ENCODE measurements at places on chromosomes 4 and X. TPM values are rescaled to one million over a fixed set of nuclear protein-coding genes. Genes with fewer than 3 reads are reported as not detected.
A peak's percentile ranks its signal among the peaks of the same experiment; 100 is the strongest.

Gene CPZ
- total RNA-seq = 0.48 TPM

Gene AVPR2
- total RNA-seq = not detected

Gene CTAG1A
- total RNA-seq = not detected

Gene HSD17B10
- total RNA-seq = 74.0 TPM

Gene LRPAP1
- total RNA-seq = 71.0 TPM

DNA sequence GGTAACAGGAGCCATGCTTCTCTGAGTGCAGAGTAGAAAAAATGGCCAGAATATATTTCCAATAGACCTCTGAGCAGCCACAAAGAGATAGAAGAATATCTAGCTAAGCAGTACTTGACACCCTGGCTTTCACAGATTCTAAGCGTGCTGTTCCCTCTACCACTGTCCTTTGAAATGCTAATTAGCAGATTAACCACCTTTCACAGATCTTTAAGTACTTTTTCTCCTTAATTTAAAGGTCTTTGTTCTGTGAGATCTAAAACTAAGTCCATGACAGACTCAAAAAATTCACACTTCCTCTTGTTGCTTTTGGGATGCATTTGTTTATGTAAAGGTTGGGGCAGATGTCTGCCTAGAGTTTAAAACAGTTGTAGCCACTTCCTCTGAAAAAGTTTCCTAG, 28.3 kb upstream of the MAGEC2 start:
- no peak overlapping the region for H3K4me3 ChIP-seq
- H3K4me1 ChIP-seq = no peaks in the 10 kb centered on the region
- H3K27ac ChIP-seq = no peak overlapping the region

- H3K4me1 ChIP-seq = no peaks in the 10 kb centered on the region
- DNase-seq = peak; percentile 22
- H3K36me3 ChIP-seq = no peaks in the 10 kb centered on the region
- no peak overlapping the region for H3K4me3 ChIP-seq
Observed at GRCh38 chrX:24294619-24295018, 19.2 kb downstream of the SUPT20HL2 start.

DNA sequence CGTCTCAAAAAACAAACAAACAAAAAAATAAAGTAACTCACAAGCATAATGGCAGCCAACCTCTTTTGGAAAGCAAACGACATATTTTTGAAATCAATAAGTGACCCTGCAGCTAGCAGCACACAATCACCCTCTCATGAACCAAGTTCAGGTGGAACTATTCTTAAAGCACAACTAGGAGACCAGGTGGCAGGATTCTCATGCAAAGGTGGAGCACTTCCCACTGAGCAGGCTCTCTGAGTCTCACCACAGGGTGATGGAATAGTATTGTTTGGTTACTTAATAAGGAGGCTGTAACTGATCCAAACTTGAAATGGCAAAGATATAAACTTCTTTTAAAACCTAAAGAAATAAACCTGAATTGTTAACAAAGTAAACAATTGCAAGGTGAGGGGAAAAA, 1293.1 kb downstream of the PCDH19 start:
- no peaks in the 10 kb centered on the region for H3K27me3 ChIP-seq
- H3K36me3 ChIP-seq = no peaks in the 10 kb centered on the region
- no peak overlapping the region for H3K27ac ChIP-seq
- no peak for DNase-seq
- H3K4me1 ChIP-seq = no peaks in the 10 kb centered on the region
- H3K4me3 ChIP-seq = no peak overlapping the region

GRCh38 chrX:44344687-44345086, 1.2 kb upstream of the EFHC2 start:
- peak overlapping the region; percentile 86 for H3K27ac ChIP-seq
- H3K27me3 ChIP-seq = no peaks in the 10 kb centered on the region
- DNase-seq = peak; percentile 21
- no peaks in the 10 kb centered on the region for H3K36me3 ChIP-seq
- peak overlapping the region; percentile 72 for H3K4me3 ChIP-seq

- no peak for DNase-seq
- peaks cover 6% of the 10 kb centered on the region for H3K27me3 ChIP-seq
- H3K4me1 ChIP-seq = no peaks in the 10 kb centered on the region
Observed at GRCh38 chr4:8274765-8275547, 5.4 kb downstream of the HTRA3 start.

- H3K27me3 ChIP-seq = no peaks in the 10 kb centered on the region
- DNase-seq = peak; percentile 32
- H3K36me3 ChIP-seq = peaks cover 43% of the 10 kb centered on the region
- peak overlapping the region; percentile 97 for H3K27ac ChIP-seq
Observed at GRCh38 chrX:153927672-153927921, 1.5 kb upstream of the ARHGAP4 start.

DNA sequence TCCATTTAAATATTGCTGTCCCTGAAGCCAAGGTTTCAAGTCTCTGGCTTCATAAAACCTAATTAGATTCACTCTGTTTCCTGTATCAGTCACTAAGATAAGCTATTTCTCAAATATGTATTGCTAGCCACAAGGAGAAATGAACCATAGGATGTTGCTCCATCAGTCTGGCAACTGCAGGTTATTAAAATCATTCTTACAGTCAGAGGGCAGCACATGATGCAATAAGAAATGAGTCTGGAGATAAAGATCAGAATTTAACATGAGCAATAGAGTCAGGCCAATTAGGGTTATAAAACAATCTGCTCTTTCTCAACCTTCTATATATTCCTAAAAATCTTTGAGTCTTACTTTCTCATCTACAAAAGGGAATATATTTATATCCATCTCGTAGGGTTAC, 7.2 kb downstream of the PRKG2 start:
- H3K36me3 ChIP-seq = no peaks in the 10 kb centered on the region
- no peak for DNase-seq
- H3K27ac ChIP-seq = no peak overlapping the region
- H3K4me3 ChIP-seq = no peak overlapping the region

DNA sequence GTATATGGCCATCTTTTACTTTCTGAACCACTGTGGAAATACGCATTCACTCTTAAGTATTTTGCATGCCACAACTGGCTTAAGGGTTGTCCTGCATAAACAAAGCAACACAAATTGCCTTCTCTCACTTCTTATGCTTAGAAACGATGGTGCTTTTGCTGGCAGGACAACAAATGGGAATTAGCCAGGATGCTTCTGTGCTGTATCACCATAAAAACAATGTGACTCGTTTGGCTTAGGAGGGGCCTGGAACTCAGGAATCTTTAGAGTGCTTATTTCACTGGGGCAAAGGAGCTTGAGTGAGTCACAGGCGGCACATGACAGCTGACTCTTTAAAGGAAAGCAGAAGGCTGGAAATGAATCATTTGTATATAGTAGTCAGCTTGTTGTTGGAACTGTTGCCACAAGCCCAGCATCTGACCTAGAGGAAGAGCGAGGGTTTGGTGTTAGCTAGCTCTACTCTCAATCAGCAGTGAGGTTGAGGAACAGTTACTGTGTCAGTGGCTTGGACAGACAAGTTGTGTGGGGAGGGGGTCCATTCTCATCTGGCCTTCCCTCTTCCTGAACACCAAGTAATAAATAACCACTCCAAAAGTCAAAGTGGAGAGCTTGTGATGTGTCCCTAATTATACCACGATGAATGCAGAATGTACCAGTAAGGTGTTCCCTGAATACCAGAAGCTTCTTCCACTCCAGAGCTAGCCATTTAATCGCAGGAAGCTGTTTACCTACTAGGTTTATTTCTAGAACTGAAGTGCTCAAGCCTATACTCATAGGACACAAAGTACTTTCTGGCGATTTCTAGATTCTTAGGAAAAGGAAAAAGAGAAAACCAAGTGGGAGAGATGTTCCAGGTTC, 293.1 kb downstream of the CAMK2D start:
- no peak overlapping the region for H3K27ac ChIP-seq
- peaks cover 25% of the 10 kb centered on the region for H3K36me3 ChIP-seq
- DNase-seq = peak; percentile 36

DNA sequence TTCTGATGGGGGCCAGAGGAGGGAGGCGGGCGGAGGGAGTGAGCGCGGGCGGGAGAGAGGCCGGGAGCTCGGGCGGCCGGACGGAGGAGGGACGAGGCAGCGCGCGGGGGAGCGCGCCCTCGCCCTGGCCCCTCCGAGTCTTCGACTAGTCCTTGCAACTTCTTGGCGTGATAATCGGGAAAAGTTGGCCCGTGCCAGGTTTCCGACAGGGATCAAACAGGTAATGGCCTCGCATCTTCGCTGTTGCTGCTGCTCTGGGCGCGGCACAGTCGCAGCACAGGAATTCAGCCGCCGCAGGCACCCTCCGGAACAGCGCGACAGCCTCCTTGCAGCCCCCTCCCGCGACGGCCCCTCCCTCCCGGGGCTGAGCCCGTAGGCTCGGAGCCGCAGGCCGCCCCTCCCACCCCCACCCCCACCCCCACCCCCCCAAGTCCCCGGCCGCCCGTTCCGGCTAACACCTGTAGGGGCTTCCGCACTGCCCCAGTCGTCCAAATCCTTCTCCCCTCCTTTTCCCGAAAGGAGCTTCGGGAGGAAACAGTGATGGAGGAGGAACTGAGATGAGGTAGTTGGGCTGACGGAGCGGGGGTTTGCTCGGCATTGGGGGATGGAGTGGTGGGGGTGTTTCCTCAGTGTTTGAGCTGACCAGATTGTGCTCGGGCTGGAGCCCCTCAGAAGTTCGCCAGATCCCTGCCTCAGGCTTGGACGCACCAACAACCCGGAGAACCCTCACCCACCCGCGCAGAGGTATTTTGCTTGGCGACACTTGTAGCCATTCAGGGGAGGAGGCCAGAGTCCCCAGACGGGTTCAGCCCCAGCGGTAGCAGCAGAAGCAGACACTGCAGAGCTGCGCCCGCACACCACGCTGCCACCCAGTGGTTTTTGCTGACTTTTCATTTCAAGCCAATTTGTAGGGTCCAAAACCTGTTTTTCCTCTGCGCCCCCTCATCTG, at the start of gene FGF13:
Gene FGF13 (minus strand): TSS at position 319 of the 949 bp plus-strand sequence. CDS start 714 bp downstream, outside the sequence.
- H3K36me3 ChIP-seq = no peaks in the 10 kb centered on the region
- H3K4me1 ChIP-seq = no peaks in the 10 kb centered on the region
- no peak within 1 kb of the TSS for H3K4me3 ChIP-seq
- peaks cover 29% of the 10 kb centered on the region for H3K27me3 ChIP-seq
- no peak for DNase-seq

Data from activated CD4-positive, alpha-beta memory T cell treated with anti-CD3 and anti-CD28 coated beads, Interleukin-2, amount 10 ng/mL, durations not matched to agents 7 days and 5 days (primary cell).